RPMI7951 (cell line): ENCODE measurements at places on chromosomes 6 and 20. TPM values are rescaled to one million over a fixed set of nuclear protein-coding genes. Genes with fewer than 3 reads are reported as not detected.

The FNDC1 gene
- not detected in 2 replicates for total RNA-seq

GRCh38 chr6:122610690-122611455 is 668 bp downstream of the PKIB start:
- DNase-seq: peak; percentile 2

The SIRPA gene
- total RNA-seq: 7.0 and 8.5 TPM in 2 replicates

The BHLHE23 gene
- total RNA-seq: not detected in 2 replicates

DNA sequence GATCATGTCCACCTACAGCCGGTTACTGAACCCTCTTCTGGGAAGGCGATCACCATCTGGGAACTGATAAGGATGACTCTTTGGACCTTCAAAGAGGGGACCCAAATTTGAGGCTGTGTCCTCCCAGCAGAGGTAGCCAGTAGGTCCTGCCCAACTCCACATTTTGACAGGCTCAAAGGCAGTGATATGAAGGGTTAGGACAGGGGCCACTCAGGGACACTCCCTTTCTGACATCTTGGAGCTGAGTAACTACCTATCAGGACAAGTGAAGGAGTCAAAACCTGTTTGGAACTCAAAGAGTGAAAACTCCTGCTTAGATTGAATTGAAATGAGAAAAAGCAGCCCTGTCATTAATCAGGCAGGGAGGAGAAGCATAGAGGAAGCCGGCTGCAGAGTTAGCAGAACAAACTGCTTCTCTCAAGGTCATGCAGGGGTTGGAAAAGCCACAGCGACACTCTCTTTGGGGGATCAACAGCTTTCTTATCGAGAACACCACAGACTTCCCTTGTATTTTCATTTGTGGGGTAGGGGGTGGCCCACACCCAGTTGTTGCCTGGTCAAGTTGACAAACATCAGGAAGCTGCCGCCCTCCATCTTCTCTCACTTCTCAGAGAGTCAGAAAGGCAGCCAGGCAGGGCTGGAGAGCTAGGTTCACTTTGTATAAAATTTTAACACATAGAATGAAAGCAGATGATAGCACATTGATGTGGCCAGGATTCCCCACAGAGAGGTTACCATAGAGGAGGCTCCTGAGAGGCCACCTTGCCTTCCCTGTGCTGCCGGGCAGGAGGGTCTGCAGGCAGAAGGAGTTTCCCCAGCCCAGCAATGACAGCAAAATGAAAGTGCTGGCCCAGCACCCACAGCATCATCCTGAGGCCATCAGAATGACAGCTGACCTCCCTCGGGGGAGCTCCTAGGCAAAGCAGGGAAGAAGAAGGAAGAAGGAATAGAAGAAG is 47.6 kb downstream of the AGPAT4 start:
- DNase-seq: no peak

DNA sequence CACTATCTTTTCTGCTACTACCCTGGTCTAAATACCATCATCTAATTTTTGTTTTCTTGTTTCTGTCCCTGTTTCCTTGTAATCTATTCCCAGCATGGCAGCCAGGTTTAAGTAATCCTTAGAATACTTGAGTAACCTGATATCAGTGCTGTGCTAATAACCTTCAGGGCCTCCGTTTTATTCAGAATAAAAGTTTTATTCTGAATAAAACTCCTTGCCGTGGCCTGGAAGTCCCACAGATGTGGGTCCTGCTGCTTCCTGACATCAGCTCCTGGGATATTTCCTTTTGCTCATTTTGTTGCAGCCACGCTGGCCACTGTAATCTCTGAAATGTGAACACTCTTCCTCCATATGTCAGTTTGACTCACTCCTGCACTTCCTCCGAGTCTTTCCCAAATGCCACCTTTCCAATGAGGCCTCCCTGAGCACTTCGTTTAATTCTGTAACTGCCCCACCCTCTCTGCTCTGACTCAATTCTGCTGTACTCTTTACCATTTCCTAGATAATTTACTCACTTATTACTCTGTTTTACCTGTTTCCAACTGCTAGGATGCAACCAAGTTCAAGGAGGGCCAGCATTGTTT is 114.0 kb upstream of the FOXA2 start:
- peak; percentile 58 for DNase-seq

GRCh38 chr6:134896910-134897309 is 53.0 kb downstream of the ALDH8A1 start:
- no peak for DNase-seq

The IP6K3 gene
- total RNA-seq: 0.36 and 1.1 TPM in 2 replicates

DNA sequence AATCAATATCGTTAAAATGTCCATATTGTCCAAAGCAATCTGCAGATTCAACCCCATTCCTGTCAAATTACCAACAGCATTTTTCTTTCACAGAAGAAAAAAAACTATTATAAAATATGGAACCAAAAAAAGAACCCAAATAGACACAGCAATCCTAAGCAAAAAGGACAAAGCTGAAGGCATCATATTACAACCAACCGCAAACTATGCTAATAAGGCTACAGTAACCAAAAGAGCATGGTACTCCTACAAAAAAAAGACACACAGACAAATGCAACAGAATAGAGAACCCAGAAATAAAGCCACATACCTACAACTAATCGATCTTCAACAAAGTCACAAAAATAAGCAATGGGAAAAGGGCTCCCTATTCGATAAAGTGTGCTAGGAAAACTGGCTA is 49.2 kb downstream of the RNGTT start:
- no peak for DNase-seq

- DNase-seq: peak; percentile 49
Measured at GRCh38 chr6:119350202-119350951, 816 bp upstream of the MAN1A1 start.

GRCh38 chr20:46545077-46545826 is 5.2 kb downstream of the OCSTAMP start:
- peak; percentile 65 for DNase-seq

The GFRAL gene
- total RNA-seq: not detected in 2 replicates

DNA sequence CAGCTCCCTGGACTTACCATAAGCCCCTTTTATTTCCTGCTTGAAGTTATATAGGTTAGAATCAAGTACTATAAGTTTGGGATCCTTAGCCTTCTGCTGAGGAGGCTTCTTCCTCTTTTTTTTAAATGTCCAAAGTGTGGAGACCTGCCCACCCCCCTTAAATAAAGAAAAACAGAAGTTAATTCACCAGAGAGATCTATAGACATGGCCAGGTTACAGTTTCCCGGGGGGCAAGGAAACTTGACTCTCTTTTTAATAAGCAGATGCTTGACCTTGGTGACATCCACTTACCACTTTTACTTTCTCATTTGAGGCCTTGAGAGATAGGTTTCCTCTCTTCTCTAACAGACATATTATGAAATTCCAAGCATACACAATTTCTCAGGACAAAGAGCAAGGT is 88.3 kb downstream of the BMP2 start:
- DNase-seq: no peak

GRCh38 chr6:83958241-83958685 is 75.3 kb upstream of the MRAP2 start:
- DNase-seq: peak; percentile 80

The C6orf15 gene
- not detected in 2 replicates for total RNA-seq

DNA sequence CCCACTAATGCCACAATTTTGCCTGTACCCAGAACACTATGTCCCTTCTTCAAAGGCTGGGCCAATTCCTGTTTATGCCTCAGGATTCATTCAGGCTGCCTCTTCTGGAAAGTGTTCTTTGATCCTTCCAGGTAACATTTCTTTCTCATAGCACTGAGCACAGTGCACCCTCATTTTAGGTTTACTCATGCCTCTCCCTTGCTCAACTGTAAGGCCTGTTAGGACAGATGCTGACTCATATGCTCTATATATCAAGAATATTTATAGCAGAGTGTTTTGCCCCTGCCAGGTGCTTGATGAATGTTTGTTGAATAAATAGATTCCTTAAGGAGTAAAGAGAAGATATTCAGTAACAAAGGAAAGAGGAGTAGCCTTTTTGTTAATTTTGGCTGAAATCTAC is 263.9 kb downstream of the PHF3 start:
- DNase-seq: no peak

- DNase-seq: no peak
Measured at GRCh38 chr6:112997421-112998085, 650.4 kb downstream of the RFPL4B start.

- DNase-seq: no peak
Measured at GRCh38 chr6:134196568-134197193, 121.2 kb downstream of the SGK1 start.

GRCh38 chr20:40797425-40797824 is 108.4 kb upstream of the MAFB start:
- DNase-seq: peak; percentile 49

GRCh38 chr6:106308985-106309384 is 16.6 kb downstream of the ATG5 start:
- DNase-seq: no peak

DNA sequence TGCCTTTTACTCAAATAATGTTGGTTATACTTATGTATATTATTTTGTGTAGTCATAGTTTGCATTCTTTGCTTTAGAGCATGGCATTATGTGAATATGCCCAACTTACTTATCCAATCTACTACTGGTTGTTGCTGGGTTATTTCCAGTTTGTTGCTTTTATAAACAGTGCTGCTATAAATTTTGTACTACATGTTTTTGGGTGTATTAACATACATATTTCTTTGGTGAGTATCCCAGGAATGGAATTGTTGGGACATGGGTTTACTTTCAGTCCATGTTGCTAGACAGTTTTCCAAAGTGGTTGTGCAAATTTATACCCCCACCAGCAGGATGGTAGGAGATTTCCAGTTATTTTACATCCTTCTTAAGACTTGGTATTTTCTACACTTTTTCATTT is 157.1 kb upstream of the THEMIS start:
- DNase-seq: no peak

The PRR18 gene
- total RNA-seq: not detected in 2 replicates

The NKX2-4 gene
- not detected in 2 replicates for total RNA-seq

The NDUFAF5 gene
- 34.1 and 35.0 TPM in 2 replicates for total RNA-seq

The SCRT2 gene
- not detected in 2 replicates for total RNA-seq
